ENCODE measurements at places on chromosomes 1 and 21. TPM values are rescaled to one million over a fixed set of nuclear protein-coding genes. Genes with fewer than 3 reads are reported as not detected.
A peak's percentile ranks its signal among the peaks of the same experiment; 100 is the strongest.

DNA sequence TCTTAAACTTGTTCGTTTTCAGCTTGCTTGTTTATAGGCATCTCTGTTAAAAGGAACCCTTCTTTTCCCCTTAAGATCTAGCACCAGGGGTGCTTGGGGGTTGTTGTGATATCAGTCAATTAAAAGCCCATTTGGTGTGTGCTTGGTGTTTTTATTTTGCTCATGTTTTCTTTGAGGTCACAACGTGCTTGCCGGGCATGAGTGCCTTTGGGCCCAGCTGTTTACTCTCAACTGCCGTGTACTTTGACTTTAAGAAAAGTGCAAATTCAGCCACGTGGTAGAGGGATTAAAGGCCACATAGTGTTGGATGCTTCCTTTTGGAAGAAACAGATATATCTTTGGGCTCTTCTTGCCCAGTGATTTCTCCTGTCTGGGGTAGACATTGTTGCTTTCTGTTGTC, 10.5 kb downstream of the ARID1A start:
- no peaks in the 10 kb centered on the region for H3K27me3 ChIP-seq
- H3K36me3 ChIP-seq: peaks cover 27% of the 10 kb centered on the region
- H3K4me1 ChIP-seq: peaks cover 28% of the 10 kb centered on the region

DNA sequence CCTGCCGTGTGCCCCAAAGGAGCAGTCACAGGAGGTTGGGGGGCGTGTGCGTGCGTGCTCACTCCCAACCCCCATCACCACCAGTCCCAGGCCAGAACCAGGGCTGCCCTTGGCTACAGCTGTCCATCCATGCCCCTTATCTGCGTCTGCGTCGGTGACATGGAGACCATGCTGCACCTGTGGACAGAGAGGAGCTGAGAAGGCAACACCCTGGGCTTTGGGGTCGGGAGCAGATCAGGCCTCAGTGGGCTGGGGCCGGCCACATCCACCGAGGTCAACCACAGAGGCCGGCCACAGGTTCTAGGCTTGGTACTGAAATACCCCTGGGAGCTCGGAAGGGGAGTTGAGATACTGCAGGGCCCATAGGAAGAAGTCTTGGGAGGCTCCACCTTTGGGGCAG, 23.5 kb downstream of the COL6A1 start:
- DNase-seq: no peak
- H3K27me3 ChIP-seq: no peaks in the 10 kb centered on the region
- H3K4me3 ChIP-seq: no peak overlapping the region
- H3K4me1 ChIP-seq: no peaks in the 10 kb centered on the region
- no peaks in the 10 kb centered on the region for H3K36me3 ChIP-seq
- no peak overlapping the region for H3K27ac ChIP-seq

- no peak overlapping the region for H3K4me3 ChIP-seq
- peaks cover 11% of the 10 kb centered on the region for H3K27me3 ChIP-seq
- peak; percentile 30 for DNase-seq
- no peak overlapping the region for H3K27ac ChIP-seq
- no peaks in the 10 kb centered on the region for H3K36me3 ChIP-seq
Measured at GRCh38 chr1:91092503-91092902, 70.7 kb upstream of the ZNF644 start.

The SIPA1L2 gene
- total RNA-seq: 18.3 TPM

The LENEP gene
- total RNA-seq: not detected

DNA sequence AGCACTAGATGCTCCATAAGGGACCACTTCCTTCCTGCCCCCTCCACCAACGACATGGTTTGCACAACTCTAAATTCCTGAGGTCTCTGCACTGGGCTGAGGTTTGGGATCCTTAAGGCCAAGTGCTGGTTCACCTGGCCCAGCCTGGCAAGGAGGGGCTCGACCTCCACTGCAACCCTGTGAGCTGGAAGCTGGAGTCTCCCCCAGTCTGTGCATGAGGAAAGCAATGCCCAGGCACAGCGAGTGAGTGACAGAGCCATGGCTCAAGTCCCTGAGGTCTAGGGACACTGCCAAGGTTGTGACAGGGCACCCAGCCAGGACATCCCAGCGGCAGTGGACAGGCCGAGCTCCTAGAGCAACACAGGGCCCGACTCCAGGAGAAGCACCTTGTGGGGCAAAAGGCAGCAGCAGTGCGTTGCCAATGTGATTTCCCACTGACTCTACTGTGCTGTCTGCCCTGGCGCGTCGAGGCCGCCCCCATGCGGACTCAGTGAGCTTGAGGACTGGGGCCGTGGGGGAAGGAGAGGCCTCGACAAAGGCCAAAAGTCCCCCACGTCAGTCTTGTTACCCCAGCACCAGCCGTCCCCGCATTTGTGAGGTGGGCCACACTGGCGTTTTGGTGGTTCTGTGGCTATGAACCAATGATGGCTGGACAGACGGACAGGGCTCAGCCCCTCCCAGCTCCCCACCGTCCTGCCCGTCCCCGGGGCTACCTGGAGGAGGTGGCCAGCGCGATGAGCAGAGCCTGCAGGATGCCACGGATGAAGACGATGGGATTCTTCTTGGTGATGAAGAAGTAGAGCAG, 30.0 kb downstream of the PODN start:
- no peaks in the 10 kb centered on the region for H3K36me3 ChIP-seq
- H3K27me3 ChIP-seq: no peaks in the 10 kb centered on the region
- H3K4me3 ChIP-seq: no peak overlapping the region
- no peak overlapping the region for H3K27ac ChIP-seq
- no peak for DNase-seq
- no peaks in the 10 kb centered on the region for H3K4me1 ChIP-seq

- peaks cover 10% of the 10 kb centered on the region for H3K27me3 ChIP-seq
- no peaks in the 10 kb centered on the region for H3K36me3 ChIP-seq
- no peak overlapping the region for H3K27ac ChIP-seq
- DNase-seq: peak; percentile 28
- H3K4me3 ChIP-seq: no peak overlapping the region
Measured at GRCh38 chr1:28860332-28861073, 48.5 kb downstream of the OPRD1 start.

The WNT9A gene
- 6.6 TPM for total RNA-seq

GRCh38 chr1:177798614-177799013, 171.2 kb downstream of the SEC16B start:
- peaks cover 12% of the 10 kb centered on the region for H3K4me1 ChIP-seq
- no peak for DNase-seq
- H3K4me3 ChIP-seq: no peak overlapping the region
- H3K27me3 ChIP-seq: peaks cover 20% of the 10 kb centered on the region

The SLC37A1 gene
- total RNA-seq: 7.6 TPM

DNA sequence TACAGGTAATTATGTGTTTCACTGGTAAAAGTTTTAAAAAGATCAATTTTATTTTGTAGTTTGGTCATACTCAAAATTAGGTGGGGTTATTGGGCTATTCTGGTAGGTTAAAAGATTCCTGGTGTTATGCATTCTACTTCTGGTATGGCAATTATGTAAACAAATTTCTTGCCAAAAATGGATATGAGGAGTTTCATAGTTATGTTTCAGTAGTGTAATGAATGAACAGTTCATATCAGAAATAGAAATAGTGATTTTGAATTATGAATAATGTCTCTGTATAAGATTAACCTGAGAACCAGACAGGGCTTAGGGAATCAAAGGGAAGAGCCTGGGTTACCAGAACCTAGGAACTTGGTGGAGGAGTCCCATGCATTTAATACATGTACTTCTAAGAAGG, 15.9 kb downstream of the ATF6 start:
- H3K4me3 ChIP-seq: no peak overlapping the region
- H3K4me1 ChIP-seq: no peaks in the 10 kb centered on the region
- no peaks in the 10 kb centered on the region for H3K27me3 ChIP-seq
- peaks cover 56% of the 10 kb centered on the region for H3K36me3 ChIP-seq
- no peak for DNase-seq

DNA sequence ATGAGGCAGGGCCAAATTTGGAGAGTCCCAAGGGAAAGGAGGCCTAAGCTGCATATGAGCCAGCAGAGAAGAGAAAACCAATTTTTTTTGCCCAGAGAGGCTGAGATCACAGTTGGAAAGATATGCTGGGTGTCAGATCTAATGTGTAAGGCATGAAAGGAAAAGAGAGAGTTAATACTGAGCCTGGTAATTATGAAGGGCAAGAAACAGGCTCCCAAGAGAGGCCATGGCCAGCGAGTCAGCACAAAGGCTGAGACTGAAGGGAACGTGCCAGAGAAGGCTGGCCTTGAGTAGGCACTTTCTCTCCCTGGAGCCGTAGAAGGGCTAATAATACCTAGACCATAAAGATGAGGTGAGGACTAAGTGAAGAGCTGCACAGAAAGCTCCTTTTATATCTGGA, 31.8 kb upstream of the BEND5 start:
- H3K27me3 ChIP-seq: no peaks in the 10 kb centered on the region
- no peak for DNase-seq
- H3K4me1 ChIP-seq: peaks cover 6% of the 10 kb centered on the region
